Activated CD4-positive, alpha-beta T cell treated with anti-CD3 and anti-CD28 coated beads for 36 hours (primary cell): ENCODE measurements at places on chromosomes 7 and 10. TPM values are rescaled to one million over a fixed set of nuclear protein-coding genes. Genes with fewer than 3 reads are reported as not detected.

Gene AGAP5
- total RNA-seq = 10.3 TPM

Gene POLR2J2
- total RNA-seq = 38.2 TPM

Gene THSD7A
- not detected for total RNA-seq

Gene ERVW-1
- total RNA-seq = not detected

Gene CDNF
- total RNA-seq = 2.5 TPM

Gene CYP2C19
- not detected for total RNA-seq

Gene SGCE
- 0.39 TPM for total RNA-seq

Gene CHST12
- 1.9 TPM for total RNA-seq

Gene C10orf95
- 0.32 TPM for total RNA-seq

Gene LRRN3
- 8.0 TPM for total RNA-seq

Gene ZNF425
- total RNA-seq = 0.43 TPM

Gene RPEL1
- not detected for total RNA-seq

Gene TAS2R4
- 0.62 TPM for total RNA-seq

Gene ARL5B
- total RNA-seq = 11.3 TPM

Gene TACC2
- total RNA-seq = not detected

Gene AKR1D1
- not detected for total RNA-seq

- no peak for DNase-seq
Observed at GRCh38 chr7:88072715-88073055, 138.6 kb downstream of the ADAM22 start.

- DNase-seq = no peak
Observed at GRCh38 chr7:44275957-44276570, 49.3 kb downstream of the CAMK2B start.

- DNase-seq = no peak
Observed at GRCh38 chr10:62424026-62424425, 49.9 kb downstream of the ZNF365 start.

- DNase-seq = no peak
Observed at GRCh38 chr10:110759523-110759922, 112.2 kb upstream of the PDCD4 start.

DNA sequence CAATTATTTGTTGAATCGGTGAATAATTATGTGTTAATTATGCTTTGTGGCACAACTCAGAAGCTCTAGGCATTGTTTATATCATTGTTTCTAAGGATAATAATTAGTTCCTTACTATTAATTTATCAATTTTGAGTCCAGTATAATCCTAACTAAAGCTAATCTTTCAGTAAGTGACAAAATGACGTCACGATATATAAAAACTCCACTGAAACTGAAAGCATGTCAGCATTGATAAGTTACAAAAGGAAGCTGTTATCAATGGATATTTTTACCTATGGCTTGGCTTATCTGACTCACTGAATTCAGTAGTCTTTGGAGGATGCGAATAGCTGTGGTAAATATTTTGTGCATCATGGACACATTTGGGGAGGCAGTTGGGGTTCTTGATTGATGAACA is 793.1 kb downstream of the NXPH1 start:
- DNase-seq = no peak

DNA sequence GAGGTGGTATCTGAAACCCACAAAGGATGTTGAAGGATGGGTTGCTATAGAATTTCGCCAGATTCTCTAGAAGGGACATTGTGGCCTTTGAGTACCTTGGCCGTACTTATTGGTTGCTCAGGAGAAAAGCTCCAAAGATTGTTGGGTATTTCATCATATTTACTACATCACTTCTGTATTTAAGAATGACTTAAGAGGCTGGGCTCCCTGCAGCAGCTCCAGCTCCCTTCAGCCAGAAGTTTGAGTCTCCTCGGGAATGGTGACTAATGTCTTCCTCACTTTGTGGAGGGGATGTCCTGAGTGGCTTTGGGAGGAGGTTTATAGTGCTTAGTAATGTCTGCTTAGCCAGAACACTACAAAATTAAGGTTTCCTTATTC is 18.1 kb downstream of the MINDY4 start:
- no peak for DNase-seq

- DNase-seq = no peak
Observed at GRCh38 chr10:13706604-13707003, 119.8 kb downstream of the PRPF18 start.

DNA sequence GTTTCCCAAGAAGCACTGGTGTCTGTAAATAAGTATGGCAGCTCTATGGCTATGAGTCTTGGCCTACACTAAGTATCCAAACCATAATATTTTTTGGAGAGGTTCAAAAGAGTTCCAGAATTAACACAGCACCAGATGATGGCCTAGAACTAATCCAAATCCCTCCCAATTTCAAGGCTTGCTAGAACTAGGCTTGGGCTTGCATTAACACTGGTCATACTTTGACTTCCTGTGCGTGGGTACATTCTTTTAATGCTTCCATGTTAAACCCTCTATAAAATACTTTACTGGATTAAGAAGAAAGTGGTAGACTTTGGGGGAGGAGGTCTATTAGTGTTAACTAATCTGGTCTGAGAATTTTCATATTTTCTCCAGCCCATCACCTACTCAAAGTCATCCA is 3.1 kb downstream of the AASS start:
- no peak for DNase-seq

DNA sequence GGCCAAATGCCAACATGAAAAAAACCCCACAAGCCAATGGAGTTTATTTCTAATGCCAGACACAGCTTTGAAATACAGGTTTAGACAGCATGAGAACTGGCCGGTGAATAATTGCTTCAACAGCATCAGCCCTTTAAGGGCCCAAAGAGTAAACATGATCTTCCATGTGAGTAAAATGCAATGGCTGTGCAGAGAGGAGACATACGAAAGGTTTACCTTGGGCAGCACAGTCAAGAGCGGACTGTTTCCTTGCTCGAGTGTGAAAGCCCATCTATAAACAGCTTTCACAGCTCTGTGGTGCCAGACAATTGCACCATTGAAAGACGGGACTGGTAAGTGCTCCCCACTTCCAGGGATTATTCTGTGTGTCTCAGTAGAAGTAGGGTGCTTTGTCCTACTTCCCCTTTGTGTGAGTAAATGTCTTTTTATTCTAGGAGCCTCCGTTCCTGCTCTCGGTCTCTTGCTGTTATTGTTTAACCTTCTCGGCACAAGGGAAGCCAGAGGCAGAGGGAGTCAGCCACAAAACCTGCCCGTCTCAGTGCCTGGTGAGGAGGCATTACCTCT is 77.8 kb upstream of the KAT6B start:
- DNase-seq = no peak

- no peak for DNase-seq
Observed at GRCh38 chr7:47432671-47433563, 149.0 kb downstream of the TNS3 start.

- peak; percentile 82 for DNase-seq
Observed at GRCh38 chr10:7409045-7409731, 1.6 kb downstream of the SFMBT2 start.

DNA sequence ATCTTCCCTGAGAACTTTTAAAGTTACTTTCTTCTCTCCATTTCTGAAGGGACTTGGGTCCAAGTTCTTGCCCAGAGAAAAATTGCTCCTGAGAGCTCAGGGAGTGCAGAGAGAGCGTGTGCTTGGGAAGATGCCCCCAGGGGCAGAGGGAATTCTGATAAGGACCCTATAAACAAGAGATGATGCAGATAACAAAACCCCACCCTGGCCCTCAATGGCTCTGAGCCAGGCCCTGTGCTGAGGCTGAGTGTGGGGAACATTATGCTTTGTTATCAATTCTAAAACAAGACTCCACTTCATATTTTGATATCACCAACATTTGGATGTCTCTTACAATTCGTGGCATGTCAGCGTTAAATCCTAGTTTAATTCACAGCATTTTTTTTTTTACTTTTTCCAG is 34.4 kb upstream of the HABP2 start:
- no peak for DNase-seq

GRCh38 chr7:143258831-143259230 is 4.4 kb upstream of the GSTK1 start:
- DNase-seq = peak; percentile 44

DNA sequence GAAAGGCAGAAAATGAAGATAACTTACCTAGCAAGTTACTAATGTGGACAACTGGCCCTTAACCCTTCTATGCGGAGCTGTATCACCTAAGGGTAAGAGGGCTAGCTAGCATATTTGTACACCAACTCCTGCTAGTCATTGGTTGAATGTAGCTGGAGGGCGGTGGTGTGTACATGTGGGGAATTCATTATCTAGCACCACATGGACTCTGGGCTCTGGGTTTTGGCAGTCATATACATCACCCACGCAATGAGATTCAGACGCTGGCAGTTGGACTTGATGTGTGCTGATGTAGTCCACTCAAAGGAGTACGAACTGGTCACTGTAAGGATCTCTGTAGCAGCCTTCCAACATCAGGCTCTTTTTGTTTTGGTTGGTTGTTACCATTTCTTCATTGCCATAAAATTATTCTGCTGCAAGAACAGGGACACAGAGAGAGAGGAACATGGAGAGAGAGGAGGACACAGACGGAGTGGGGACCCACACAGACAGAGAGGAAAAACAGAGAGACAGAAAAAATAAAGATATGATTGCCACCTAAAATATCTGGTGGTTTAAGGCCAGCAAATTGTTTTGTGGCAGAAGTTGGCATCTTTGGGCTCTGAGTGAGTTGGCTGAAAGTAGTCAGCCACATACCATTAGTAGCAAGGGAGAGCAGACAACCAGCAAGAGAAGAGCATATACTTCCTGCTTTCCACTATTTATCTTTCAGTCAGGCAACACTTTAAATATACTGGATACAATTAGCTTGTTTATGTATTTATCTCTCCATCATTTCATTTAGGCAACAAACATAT is 76.7 kb upstream of the MTPN start:
- DNase-seq = no peak

DNA sequence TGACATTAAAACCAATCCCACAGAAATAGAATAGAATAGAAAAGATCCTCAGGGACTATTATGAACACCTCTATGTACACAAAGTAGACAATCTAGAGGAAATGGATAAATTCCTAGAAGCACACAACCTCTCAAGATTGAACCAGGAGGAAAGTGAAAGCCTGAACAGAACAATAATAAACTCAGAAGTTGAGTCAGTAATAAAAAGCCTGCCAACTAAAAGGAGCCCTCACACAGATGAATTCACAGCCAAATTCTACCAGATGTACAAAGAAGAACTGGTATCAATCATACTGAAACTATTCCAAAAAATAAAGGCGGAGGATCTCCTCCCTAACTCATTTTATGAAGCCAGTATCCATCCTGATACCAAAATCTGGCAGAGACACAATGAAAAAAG is 220.3 kb upstream of the HPS1 start:
- no peak for DNase-seq

GRCh38 chr10:63595072-63595471 is 73.9 kb downstream of the REEP3 start:
- no peak for DNase-seq

DNA sequence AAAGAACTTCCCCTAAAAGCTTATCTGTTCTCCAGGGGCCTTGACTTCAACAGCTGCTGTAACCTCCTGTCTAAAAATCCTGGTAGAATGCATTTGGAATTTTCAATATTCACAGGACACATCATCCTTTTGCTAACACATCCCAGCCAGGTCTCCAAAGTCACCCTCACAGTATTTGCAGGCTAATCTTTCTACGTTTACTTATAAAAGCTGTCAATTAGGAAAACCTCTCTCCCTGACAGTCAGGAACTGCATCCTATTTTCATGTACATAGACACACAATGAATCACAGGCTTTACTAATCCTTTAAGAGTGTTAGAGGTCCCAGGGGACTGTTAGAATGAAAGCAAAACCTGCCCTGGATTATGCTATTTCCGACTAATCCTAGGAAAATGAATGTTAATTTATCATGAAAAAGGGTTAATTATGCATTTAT is 102.2 kb downstream of the GFRA1 start:
- DNase-seq = no peak

DNA sequence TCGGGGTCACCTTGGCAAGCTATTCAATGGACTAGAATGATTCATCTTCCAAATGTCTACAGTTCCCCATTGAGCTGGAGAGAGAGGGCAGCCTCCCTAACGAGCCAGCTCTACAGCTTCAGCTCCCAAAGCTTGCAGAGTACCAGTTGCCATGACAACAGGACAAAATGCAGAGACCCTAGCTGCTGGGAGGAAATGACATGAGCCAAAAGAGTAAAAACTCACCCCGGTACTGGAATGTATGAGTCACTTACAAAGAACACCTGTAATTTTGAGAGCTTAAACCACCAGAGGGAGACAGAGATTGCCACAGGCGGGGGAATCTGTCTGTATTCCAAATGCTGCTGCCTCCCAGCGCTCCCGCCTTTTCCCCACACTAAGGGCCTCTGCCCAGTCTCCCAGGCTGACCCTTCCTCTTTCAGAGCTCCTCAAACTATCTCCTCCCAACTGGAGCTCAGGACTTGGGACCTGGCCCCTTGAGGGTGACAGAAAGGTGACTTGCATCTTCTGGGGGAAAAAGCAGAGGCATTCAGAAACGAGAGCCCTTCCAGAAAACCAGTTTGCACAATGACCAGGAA is 95.5 kb downstream of the CUL2 start:
- peak; percentile 71 for DNase-seq

DNA sequence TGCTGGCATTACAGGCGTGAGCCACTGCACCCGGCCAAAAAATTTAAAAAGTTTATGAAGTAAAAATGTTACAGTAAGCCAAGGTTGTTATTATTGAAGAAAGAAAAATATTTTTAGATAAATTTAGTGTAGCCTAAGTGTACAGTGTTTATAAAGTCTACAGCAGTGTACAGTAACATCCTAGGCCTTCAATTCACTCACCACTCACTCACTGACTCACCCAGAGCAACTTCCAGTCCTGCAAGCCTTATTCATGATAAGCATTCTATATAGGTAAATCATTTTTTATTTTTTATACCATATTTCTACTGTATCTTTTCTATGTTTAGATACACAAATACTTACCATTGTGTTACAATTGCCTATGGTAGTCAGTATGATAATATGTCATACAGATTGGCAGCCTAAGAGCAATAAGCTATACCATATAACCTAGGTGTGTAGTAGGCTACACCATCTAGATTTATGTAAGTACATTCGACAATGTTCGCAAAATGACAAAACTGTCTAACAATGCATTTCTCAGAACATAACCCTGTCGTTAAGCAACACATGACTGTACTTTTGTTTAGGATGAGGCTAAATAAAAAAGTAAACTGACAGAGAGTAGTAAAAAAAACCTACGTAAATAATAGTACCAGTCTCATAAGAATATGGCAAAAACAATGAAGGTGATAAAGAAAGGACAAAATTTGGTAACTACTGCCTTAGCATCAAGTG is 77.8 kb upstream of the FAM133B start:
- no peak for DNase-seq

GRCh38 chr7:14902589-14903067 is at the start of gene DGKB:
TSS of gene DGKB (minus strand) at chr7:14902751.
- DNase-seq = no peak

DNA sequence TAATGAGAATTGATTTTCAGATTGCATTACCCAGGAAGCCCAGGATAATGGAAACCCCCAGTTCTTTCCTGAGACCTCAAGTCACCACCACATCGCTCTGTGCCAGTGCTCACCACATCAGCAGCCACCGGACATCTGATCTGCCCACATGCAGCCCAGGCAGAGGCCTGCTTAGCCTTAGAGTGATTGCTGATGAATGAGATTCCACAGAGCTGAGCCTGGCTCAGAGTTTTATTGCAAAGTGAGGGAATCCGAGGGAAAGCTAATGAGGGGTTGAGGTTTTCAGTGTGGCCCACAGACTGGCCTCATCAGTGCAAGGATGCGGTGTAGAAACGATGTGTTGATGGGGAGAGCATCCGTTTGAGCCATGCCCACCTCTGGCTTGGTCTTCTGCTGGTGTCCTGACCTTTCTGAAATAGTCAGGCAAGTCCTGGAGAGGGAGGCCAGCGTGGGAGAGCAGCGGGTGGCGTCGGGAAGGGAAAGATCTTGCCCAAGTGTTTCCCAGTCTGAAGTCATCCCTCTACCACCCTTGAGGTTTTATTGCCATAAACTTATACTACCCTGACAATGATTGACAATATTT is 120.3 kb downstream of the ITIH5 start:
- DNase-seq = no peak

GRCh38 chr10:52526251-52526823 is 212.3 kb downstream of the DKK1 start:
- DNase-seq = no peak
